ENCODE measurements at places on chromosomes 6 and 20. TPM values are rescaled to one million over a fixed set of nuclear protein-coding genes. Genes with fewer than 3 reads are reported as not detected.

- DNase-seq, result no peak
Measured at GRCh38 chr6:8322659-8323058, 112.7 kb downstream of the SLC35B3 start.

The TSBP1 gene
- not detected for polyA plus RNA-seq

- DNase-seq, result peak; percentile 50
Measured at GRCh38 chr6:21496196-21496595, 97.4 kb upstream of the SOX4 start.

GRCh38 chr6:95804847-95805541, 210.8 kb upstream of the FUT9 start:
- peak; percentile 18 for DNase-seq

GRCh38 chr6:16206595-16207037, 31.8 kb upstream of the GMPR start:
- DNase-seq, result peak; percentile 90

DNA sequence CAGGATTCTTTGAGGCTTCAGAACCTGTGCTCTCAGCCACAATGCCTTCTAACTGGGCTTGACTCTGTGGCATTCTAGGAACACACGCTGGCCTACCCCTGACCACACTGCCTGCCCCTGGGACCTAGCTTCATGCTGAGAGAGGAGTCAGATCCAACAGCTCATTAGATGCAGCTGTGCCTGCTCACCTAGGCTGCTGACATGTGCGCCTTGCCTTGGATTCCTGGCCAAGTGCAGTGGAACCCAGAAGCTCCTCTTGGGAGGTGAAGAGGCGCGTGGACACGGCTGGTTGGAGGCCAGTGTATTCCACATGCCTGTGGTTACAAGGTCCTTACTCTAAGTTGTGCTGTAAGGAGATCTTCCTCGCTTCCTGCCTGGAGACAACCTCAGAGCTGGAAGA, 24.7 kb upstream of the KCNK16 start:
- no peak for DNase-seq

- DNase-seq, result no peak
Measured at GRCh38 chr20:53226826-53227225, 254.7 kb downstream of the TSHZ2 start.

The HLA-DPB1 gene
- polyA plus RNA-seq, result 170 TPM

Measured in lung (tissue), 17 donors.